ENCODE measurements at places on chromosomes 13 and 19.

- peak overlapping the region; percentile 71 for H3K27ac ChIP-seq
- H3K36me3 ChIP-seq = peaks cover 23% of the 10 kb centered on the region
- peaks cover 3% of the 10 kb centered on the region for H3K27me3 ChIP-seq
- no peak for DNase-seq
- H3K4me1 ChIP-seq = peaks cover 33% of the 10 kb centered on the region
These were observed 636 bp upstream of the ZNF579 start for GRCh38 chr19:55581145-55581822.

- H3K27me3 ChIP-seq = peaks cover 70% of the 10 kb centered on the region
- no peak for DNase-seq
- H3K4me3 ChIP-seq = no peak overlapping the region
- peaks cover 13% of the 10 kb centered on the region for H3K36me3 ChIP-seq
- no peak overlapping the region for H3K27ac ChIP-seq
These were observed 2.8 kb downstream of the S1PR5 start for GRCh38 chr19:10514211-10515145.

- no peaks in the 10 kb centered on the region for H3K27me3 ChIP-seq
- H3K36me3 ChIP-seq = peaks cover 58% of the 10 kb centered on the region
- no peak for DNase-seq
- no peak overlapping the region for H3K27ac ChIP-seq
These were observed 20.8 kb downstream of the COL5A3 start for GRCh38 chr19:9989504-9989903.

DNA sequence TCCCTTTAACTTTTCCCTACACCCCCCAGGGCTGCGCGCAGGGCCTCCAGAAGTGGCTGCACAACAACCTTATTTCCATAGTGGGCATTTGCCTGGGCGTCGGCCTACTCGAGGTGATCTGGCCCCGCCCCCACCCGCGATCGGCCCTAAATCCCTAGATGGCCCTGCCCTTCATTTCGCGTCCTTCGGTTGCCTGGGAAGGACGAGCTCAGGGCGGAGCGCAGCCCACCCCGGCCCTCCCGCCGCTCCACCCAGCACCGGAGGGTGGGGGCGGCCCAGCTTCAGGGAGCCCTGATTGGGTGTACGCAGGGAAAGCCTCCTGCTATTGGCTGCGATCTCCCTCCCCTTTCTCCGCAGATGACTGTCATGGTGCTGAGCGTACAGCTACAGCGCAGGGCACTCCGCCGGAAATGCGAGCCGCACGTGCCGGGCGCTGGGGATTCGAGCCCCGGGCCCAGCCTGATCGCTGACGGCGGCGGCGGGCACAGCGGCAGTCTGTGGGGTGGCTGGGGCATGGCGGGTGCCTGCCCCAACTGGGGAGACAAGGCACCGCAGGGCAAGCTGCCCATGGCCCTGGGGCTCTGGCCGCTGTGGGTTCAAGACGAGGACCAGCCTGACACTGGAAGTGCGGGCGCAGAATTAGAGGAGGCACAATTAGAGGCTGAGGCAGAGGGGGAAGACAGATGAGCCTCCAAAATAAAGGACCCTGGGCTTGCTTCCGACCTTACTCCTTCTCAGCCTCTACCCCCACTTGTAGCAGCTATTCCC, 4.3 kb downstream of the CD37 start:
- H3K27me3 ChIP-seq = no peaks in the 10 kb centered on the region
- H3K4me1 ChIP-seq = peaks cover 30% of the 10 kb centered on the region
- H3K27ac ChIP-seq = peak overlapping the region; percentile 84

GRCh38 chr19:30274987-30275386, 97.2 kb upstream of the ZNF536 start:
- H3K27me3 ChIP-seq = peaks cover 16% of the 10 kb centered on the region
- no peak overlapping the region for H3K4me3 ChIP-seq
- no peaks in the 10 kb centered on the region for H3K36me3 ChIP-seq
- H3K4me1 ChIP-seq = no peaks in the 10 kb centered on the region
- DNase-seq = no peak

Measured in suprapubic skin (tissue), 4 donors.